Fibroblast of skin of right biceps (primary cell): ENCODE measurements at places on chromosomes 13 and 19.

- DNase-seq, result peak; percentile 50
These were observed 8.7 kb downstream of the HOMER3 start for GRCh38 chr19:18932216-18932841.

- DNase-seq, result no peak
These were observed 23.4 kb downstream of the UBAC2 start for GRCh38 chr13:99224021-99224420.

GRCh38 chr19:5805462-5806132, 730 bp downstream of the NRTN start:
- peak; percentile 51 for DNase-seq

DNA sequence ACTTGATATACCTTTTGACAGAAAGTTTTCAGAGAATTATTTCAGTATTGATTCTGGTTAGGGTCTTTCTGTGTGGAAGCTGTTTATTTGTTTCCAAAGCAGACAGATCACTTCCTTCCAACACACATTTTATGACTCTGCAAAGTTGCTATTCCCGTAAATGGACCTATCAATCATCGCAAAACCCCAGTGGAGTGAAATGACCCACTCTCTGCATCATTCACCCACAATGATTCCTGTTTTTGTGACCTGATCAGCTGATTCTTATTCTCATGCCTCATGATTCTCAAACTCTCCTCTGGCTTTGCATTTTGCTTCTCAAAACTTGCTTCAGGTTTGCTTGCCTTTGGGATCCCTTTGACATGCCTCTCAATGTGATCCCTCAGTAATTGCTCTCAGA, 453.7 kb downstream of the PCDH17 start:
- DNase-seq, result no peak

GRCh38 chr19:50050406-50051227, 24.8 kb downstream of the ZNF473 start:
- peak; percentile 55 for DNase-seq

DNA sequence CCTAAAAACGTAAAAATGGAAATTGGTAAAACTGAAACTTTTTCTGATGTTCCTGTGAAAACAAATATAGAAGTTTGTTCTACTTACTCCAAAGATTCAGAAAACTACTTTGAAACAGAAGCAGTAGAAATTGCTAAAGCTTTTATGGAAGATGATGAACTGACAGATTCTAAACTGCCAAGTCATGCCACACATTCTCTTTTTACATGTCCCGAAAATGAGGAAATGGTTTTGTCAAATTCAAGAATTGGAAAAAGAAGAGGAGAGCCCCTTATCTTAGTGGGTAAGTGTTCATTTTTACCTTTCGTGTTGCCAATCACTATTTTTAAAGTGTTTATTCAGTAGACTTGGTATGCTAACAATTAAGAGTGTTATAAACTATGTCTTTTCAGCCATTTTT, 25.6 kb downstream of the BRCA2 start:
- no peak for DNase-seq

- DNase-seq, result peak; percentile 25
These were observed 161.0 kb downstream of the KCTD12 start for GRCh38 chr13:76725211-76725610.

DNA sequence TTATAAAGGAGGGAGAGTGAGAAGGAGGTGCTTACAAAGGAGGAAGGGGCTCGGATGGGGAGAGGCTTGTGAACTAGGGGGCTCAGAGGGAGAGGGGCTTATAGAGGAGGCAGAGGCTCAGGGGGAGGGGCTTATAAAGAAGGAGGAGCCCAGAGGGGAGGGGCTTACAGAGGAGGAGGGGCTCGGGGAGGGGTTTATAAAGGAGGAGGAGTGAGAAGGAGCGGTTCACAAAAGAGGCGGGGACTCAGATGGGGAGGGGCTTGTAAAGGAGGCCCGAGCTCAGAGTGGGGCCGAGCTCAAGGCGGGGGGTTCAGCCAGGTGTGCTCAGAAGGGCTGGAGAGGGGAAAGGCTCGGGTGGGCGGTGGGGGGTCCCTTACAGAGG, 500 bp downstream of the SMIM24 start:
- DNase-seq, result no peak

GRCh38 chr13:112839356-112840105, 129.5 kb upstream of the MCF2L start:
- peak; percentile 78 for DNase-seq

- peak; percentile 28 for DNase-seq
These were observed 32.6 kb upstream of the GATAD2A start for GRCh38 chr19:19372656-19373416.

DNA sequence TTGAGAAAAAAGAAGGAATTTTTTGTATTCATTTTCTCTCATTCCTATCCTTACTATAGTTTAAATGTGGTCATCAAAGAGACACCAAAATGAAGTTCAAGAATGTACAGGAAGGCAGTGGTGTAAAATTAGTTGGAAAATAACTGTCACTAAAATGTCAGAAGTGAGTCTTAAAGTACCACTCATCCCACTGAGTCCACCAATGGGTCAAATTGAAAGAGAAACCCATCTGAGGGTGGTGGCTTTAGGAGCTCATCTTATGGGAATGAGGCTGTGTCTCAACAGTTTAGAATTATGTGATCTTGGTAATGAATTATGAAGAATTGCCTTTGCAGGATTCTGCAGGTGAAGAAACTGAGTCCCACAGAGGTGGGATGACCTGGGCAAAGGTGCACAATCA, 403.5 kb downstream of the FGF9 start:
- no peak for DNase-seq

- no peak for DNase-seq
These were observed 44.9 kb downstream of the RYR1 start for GRCh38 chr19:38478273-38478971.

DNA sequence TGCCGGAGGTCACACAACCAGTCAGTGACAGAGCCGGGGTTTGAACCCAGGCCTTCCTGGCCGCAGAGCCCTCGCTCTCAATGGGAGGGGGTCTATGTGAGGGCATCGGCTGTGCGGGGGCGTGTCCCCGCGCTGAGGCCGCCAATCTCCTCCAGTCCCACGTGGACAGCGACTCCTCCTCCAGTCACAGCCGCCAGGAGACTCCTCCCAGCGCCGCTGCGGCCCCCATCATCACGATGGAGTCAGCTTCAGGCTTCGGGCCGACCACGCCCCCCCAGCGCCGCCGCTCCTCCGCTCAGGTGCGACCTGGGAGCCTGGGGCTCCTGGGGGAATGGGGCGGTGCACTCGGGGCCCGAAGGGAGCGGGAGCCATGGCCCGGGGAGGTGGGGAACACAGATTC, 6.0 kb downstream of the SPRED3 start:
- peak; percentile 66 for DNase-seq

GRCh38 chr19:33125929-33126388, 6.0 kb upstream of the WDR88 start:
- DNase-seq, result peak; percentile 54

DNA sequence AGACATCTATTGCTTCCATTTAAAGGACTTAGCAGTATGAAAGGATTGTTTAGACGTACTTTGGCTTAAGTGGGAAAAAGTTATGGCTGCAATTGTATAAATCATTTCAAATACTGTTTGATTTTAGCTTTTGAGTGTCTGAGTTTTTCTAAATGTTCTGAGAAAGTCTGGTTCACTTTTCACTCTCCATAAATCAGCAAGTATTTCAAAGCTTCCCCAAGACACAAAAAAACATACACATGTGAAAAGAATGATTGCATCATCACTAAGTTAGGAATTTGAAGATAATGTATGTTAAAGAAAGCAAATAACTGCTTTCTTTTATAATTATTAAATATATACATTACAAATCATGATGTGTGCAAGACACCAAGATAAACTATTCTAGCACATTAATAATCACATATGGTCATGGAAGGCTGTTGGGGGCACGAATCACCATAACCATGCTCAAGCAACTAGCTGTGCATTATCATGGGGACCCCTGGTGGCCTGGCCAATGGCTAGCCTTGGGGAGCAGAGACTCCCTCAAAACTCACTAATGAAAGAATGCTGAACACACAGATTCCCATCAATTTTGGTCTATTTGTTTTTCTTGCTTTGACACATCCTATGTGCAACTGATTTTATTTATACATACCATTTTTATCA, 111.1 kb downstream of the MIPEP start:
- peak; percentile 48 for DNase-seq

- no peak for DNase-seq
These were observed 140.5 kb upstream of the ZNF536 start for GRCh38 chr19:30231408-30232318.

- DNase-seq, result peak; percentile 89
These were observed 35.9 kb downstream of the COG3 start for GRCh38 chr13:45500492-45501174.

- DNase-seq, result no peak
These were observed 89.7 kb upstream of the SIAH3 start for GRCh38 chr13:45941261-45941660.

DNA sequence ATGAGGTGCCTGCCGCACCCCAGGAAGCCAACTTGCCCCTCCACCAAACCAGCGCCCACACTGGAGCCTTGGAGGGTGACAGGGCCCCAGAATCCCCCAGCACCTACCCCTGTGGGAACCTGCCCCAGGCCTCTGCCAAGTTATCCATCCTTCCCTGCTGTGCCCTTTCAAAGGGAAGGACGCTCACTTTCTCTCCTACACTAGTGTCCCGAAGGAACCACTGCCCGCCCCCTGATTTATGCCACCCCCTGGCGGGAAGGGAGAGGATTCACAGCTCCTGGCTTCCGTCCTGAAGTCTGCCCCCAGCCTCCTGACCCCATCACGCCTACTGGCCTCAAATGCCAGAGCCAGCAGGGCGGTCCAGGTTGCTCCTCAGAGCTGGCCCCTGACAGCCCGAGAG, 1.4 kb downstream of the EVI5L start:
- peak; percentile 24 for DNase-seq

- no peak for DNase-seq
These were observed 267.6 kb upstream of the SLITRK6 start for GRCh38 chr13:86066611-86067365.

GRCh38 chr19:10388957-10389356, 8.6 kb upstream of the TYK2 start:
- DNase-seq, result peak; percentile 71

DNA sequence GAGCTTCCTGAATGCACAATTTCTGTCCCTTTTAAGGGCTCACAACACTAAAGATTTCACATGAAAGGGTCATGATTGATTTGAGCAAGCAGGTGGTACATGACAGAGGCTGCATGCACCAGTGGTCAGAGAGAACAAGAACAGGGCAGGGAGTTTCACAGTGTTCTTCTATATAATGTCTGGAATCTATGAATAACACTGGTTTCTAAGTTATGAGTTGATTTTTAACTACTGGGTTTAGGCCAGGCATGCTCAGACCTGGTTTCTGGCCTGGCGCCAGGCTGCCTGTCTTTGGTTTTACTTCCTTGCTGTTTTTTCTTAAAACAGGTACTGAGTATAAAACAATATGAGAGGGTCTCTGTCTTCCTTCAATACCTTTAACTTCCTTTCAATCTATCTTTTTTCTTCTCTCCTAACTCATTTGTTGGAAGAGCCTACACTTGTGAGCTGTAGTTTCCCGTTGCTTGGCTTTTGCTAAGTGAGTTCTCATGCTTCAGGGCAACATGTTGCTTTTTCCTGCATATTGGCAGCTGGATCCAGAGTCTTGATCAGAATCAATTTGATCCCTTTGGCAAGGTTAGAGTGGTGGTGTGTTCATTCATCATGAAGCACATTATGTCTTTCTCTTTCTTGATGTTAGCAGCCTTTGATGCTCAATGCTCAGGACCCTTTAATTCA, 38.5 kb upstream of the FGF14 start:
- no peak for DNase-seq

DNA sequence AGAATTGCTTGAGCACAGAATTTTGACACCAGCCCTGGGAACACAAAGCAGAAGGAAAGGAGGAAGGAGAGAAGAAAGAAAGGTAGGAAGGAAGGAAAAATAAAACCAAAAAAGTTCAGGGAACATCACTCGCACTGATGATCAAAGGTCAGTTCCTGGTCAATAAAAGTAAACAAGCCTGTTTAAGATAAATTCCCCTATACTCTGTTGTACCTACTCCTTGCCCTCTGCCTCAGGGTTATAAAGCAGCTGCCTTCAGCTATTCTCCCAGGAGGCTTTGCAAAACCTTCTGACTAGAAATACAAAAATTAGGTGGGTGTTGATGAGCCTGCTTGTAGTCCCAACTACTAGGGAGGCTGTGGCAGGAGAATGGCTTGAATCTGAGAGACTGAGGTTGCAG, 14.9 kb upstream of the ZNF91 start:
- DNase-seq, result no peak
